T-helper 17 cell (primary cell): ENCODE measurements at places on chromosomes 16 and 17.

DNA sequence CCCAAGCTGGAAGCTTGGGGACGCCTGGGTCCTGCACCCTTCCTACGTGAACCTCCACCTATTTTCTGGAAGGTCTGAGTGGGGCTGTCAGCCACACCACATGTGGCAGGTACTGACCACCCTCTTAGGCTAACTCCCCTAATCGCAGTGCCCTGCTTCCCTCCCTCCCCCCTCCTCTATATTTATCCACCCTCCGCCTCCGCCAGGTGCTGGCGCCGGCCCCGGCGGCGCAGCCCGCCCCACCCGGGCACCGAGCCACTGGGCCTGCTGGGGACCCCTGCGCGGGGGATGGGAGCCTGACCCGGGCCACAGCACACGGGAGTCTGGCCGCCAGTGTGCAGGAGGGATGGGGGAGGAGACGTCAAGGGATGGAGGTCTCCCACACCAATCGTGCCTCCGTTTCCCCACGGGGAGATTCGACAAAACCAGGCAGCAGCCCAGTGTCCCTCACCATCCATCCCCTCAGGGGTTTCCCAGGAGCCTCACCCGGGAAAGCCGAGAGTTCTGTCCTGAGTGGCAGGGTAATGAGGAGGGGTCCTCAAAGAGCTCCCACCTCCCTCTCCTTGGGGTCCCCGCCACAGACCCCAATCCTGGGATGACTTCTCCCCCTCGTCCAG is 1.3 kb downstream of the PLEKHH3 start:
- no peak for DNase-seq

DNA sequence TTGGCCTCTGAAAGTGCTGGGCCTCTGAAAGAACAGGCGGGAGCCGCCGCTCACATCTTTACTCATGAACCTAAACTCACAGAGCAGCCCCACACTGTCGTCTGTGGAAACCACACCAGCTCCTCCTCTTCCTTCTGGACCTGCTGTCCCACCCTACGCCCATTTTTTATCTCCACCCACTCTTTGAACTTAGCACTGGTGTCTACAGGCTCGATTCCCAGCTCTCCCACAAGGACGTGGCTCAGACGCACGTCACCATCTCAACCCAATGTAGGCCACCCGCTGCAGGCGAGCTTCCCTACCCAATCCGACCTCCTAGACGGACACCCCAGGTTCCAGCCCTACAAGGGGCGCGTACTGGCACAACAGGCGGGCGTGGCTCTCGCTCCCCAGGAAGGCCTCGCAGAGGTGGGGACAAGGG is 62.2 kb downstream of the NXN start:
- no peak for DNase-seq

DNA sequence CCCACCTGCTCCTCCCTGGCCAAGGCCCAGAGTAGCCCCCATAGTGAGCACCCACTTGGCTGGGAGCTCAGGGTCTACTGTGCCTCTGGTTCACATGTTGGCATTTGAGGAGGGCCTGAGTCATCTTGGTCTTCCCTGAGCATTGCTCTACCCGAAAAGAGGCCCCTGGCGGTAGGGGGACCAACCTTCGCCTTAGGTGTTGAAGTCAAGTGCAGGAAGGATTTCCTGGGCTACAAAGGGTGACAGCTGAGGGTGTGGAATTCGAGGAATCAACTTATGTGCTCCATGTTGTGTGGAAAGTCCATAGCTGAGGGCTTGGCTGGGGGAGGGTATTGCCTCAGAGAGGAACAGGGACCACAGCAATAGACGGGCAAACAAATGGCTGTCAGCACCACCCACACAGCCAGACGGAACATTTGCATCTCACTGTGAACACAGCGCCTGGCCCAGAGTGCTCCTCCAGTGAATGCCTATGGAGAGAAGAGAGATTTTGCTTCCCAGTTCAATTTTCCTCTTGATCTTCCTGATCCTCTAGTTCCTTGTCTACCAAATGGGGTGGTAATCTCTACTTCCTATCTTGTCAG is 35.6 kb upstream of the NGFR start:
- DNase-seq, result no peak

DNA sequence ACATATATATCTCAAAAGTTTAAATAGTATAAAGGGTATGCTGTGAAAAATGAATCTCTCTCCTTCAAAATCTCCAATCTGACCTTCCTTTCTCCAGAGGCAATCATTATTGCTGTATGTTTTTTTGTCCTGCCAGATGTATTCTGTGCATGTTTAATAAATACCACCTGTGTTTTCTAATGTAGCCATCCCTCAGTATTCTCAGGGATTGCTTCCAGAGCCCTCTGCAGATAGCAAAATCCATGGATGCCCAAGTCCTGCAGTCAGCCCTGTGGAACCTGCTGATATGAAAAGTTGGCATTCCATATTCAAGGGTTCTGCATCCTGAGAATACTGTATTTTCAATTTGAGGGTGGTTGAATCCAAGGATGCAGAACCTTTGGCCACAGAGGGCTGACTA is 42.9 kb downstream of the BPTF start:
- DNase-seq, result no peak

GRCh38 chr16:12480916-12481315 is 322.8 kb downstream of the CPPED1 start:
- DNase-seq, result no peak

DNA sequence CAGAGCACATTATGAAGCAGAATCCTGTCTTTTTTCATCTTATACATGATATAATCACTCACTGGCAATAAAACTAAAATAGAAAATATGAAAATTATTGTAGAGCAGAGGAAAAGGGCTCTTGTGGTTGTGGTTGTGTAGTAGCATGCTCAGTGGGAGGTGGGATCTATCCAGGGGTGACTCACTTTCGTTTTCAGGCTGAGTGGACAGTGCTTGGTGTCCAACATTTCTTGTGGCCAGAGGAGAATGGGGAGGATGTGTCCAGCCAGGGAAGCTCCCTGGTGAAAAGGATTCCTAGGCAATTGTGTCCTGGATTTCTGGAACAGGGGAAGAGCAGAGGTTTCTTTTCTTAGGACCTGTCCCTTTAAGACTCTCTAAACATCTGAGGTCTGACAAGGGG is 31.9 kb upstream of the CPHXL start:
- DNase-seq, result no peak

- no peak for DNase-seq
Observed at GRCh38 chr17:33968350-33969044, 286.6 kb upstream of the CCL2 start.

GRCh38 chr16:89324056-89325010 is 106.8 kb downstream of the ZNF778 start:
- no peak for DNase-seq

GRCh38 chr16:85125570-85126393 is 13.5 kb upstream of the CIBAR2 start:
- DNase-seq, result no peak

- no peak for DNase-seq
Observed at GRCh38 chr17:9968881-9969280, 63.8 kb upstream of the RCVRN start.

DNA sequence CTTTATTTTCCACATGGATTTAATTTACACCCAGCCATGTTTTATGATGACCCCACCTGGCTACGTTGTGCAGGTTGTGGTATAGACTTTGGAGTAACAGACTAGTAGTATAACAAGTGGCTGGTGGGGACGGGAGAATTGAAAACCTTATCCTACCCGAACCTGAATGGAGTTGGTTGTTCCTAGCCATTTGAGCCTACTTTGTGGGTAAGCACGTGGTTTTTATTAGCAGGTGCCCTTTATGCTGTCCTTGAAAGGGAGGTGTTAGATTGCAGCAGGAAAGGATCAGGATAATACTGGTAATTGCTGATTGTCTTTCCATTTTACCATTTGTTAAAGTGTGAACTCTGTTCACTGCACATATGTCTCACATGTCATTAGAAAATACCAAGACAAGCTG is 31.9 kb upstream of the PHAF1 start:
- DNase-seq, result no peak

DNA sequence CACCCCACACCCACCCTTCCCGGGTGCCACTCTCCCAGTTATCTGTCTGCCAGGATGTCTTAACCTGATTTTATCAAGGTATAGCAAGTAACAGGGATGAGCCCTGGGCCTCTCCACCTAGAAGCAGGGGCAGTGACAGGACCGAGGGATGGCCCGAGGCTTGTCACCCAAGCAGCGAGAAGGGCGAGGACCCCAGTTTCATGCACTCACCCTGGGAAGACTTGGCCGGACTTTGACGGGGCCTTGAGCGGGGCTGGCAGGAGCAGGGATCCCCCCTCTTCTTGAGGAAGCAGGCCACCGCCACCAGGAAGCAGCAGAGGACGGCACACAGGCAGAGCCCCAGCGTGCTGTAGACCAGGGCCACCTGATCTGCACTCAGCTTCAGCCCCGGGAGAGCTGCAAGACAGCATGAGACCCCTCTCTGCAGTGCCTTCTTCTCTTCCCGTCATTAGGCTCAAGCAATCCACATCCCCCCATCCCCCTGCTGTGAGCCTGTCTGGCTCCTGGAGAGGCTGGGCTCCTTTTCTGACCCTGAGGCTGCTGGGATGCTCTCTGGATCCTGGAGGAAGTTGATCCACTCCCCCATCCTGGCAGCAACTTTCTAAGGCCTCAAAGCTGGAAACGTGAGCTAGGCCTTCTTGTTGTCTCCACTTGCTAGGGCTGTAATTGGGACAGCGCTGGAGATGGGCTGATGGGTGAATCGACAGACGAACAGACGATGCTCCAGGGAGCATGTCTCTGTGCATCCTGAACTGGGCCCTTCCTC is 31.6 kb downstream of the TNFRSF13B start:
- no peak for DNase-seq

- DNase-seq, result no peak
Observed at GRCh38 chr16:86725401-86725800, 147.1 kb downstream of the FOXL1 start.

- DNase-seq, result no peak
Observed at GRCh38 chr17:50767446-50767845, at the start of gene ANKRD40CL. Gene ANKRD40CL (minus strand): TSS chr17:50767518. CDS start chr17:50766913, 605 bp downstream.

DNA sequence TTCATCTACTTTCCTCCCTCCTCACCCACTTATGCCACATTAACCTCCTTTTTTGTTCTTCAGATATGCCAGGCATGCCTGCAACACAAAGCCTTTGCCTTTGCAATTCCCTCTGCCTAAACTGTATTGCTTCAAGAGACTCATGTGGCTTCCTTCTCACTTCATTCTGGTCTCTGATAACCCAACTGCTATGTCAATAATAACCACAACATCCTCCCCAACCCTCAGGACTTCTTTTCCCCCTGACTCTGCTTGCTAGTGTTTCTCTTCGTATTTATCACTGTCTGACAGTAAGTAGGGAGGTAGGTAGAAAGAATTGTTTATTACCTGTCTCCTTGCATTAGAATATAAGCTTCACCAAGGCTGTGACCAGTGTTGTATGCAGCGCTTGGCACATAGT is 22.4 kb downstream of the RBL2 start:
- DNase-seq, result no peak

- no peak for DNase-seq
Observed at GRCh38 chr16:23549938-23550337, 7.2 kb downstream of the EARS2 start.

DNA sequence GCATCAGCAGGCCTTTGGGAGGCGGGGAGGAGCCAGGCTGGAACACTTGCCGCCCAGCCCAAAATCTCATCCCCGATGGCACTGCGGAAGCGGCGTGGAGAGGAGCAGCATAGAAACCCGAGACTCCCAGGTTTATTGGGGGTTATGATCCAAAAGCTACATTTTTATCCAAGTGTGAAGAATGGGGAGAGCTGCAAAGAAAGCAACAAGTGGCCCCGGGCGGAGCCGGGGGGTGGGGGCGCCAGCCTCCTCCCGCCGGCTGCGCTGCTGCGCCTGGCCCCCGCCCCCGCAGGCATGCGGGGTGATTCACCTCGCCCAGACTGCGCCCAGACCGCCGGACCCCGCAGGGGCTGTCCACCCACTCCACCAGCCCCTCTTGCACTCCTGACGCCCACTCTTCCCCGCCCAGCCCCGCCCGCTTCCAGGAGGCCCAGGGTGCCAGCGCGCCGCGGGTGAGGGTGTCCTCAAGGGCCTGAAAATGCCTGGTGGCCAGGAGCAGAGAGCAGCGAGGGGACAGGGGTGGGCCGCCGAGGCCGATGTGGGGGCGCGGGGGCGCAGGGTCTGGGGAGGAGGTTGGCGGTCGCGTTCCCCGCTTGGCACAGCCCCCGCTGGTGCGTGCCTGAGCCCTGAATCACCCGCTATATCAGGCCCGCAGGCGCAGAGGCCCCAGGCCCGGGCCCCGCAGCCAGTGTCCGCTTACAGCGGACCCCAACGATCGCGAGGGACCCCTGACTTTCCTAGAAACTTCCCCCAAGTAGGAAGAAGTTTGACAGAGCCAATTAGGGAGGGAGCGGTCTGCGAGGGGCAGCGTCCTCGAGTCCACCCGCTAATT is 1.3 kb downstream of the CAVIN1 start:
- DNase-seq, result no peak

GRCh38 chr17:18860161-18860972 is 2.4 kb downstream of the PRPSAP2 start:
- DNase-seq, result no peak

DNA sequence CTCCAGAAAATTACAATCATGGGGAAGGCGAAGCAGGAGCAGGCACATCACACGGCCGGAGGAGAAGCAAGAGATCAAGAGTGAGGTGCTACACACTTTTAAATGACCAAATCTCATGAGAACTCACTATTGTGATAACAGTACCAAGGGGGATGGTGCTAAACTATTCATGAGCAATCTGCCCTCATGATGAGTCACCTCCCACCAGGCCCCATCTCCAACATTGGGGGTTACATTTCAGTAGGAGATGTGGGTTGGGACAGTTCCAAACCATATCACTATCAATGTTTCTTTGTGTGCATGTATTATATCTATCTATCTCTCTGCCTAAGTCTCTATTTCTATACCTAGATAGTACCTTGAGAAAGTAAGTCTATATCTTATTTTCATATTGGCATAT is 724.8 kb downstream of the CDH11 start:
- DNase-seq, result no peak

GRCh38 chr17:82795615-82796014 is 43.8 kb downstream of the TBCD start:
- no peak for DNase-seq

- DNase-seq, result no peak
Observed at GRCh38 chr17:15289285-15290183, 24.4 kb upstream of the PMP22 start.

- DNase-seq, result no peak
Observed at GRCh38 chr17:77297693-77298666, 157.2 kb downstream of the SEC14L1 start.

DNA sequence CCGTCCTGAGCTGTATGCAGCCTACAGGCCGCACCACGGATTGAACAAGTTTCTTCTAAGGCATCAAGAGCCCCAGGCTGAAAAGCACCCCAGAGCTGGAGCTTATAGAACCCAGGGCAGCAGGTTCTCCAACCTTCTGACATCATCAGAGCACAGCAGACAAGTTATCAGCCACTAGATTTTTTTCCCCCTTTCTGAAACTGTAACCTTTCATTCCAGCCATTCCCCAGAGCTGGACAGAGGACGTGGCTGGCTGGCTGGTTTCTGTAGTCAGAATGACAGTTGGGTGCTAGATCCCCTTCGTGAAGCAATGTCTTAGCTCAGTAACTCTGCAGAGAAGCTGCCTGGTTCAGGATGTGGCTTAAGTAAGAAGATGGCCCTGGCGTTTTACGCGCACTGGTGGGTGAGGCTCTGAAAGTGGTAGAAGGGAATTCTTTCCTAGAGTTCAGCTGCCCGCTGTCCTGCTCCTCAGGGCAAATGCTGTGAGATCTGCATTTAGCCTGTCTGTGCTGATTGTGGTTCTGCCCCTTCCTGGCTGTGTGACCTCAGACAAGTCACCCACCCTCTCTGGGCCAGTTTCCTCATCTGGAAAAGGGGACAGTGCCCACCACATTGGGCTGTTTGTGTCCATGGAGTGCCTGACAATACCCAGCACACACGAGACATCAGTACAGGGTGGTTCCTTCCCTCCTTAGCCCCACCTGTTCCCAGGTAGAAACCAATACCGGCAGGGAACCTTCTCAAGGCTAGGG is 9.1 kb downstream of the DEXI start:
- no peak for DNase-seq
